ENCODE measurements at places on chromosomes 5 and 9.

DNA sequence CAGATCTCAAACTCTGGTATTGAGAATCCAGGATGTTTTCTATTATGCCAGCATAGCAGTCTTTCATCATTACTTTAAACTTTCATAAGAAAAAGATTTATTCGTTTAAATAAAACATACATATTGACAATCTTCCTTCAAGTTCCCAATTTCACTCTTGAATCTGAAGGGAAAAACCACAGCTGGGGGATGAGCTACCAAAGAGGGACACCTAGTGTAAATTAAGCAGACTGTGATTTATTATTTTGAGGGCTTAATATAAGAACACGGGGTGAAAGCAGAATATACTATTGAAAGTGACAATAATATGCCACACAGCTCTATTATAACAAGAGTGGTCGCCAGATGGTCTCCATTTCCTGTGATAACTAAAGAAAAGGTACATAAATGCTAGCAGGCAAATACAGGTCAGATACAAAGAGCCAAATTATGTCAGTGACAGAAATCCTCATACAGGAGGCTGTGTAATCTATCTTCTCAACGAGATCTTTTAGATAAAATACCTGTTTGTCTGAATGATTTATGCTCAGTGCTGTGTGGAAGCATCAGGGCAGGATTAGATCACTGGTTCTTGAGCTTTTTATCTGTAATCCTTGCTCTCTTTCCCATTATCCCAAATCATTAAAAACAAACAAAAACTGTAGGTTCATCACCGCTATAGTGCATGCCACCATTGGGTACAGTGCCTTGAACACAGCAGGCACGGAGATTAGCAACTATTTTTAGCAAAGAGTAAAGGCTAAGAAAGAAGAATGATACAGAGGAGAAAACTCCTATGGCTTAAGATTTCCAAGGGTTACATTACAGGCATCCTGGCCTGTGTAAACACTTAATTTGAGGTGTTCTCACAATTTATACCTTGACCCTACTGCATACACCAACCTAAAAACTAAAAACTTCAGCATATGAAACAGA, 116.6 kb downstream of the DROSHA start:
- no peak for DNase-seq

DNA sequence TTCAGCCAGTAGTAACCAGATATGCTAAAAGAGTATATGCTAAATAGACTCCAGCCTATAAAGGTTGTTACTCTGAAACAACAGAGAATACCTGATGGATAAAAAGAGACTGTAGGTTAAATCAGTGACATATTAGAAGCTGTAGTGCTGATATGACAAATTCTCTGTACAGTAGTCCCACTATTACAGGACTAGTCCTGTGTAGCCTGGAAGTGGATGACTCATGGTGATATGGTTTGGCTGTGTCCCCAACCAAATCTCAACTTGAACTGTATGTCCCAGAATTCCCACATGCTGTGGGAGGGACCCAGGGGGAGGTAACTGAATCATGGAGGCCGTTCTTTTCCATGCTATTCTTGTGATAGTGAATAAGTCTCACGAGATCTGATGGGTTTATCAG, 276.2 kb upstream of the POU5F2 start:
- no peak for DNase-seq

DNA sequence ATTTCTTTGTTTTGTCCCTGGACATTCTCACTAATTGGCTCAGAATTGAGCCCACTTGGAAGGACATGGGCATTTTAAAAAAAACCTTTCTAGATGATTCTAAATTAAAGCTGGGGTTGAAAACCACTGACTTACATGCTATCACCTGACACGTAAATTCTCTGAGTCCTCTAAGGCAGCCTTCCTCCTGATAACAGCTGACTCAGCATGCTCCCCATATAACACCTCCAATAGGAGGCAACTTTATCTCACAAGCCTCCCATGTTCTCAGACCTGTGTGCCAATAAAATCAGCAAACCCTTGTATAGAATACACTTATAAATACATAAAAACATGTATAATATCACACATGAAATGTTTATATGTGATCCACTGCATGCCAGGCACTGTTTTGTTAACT, 49.2 kb upstream of the AGXT2 start:
- no peak for DNase-seq

DNA sequence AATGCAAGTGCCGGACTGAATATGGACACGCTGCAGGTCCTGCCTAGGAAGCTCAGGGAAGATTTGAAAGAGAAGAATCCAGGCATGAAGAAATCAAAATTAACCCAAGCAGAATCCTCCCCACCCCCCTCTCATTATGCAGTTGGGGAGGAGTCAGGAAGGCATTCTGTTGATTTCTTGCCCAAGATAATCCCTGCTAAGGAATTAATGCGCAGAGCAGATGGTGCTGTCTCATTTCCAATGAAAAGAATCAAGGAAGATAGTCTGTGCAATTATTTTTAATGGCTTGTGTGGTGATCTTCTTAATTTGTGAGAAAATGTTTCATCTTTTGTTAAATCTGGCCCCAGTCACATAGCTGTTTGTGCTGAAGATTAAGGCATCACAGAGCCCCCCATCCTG, 145.0 kb downstream of the ZNF462 start:
- DNase-seq: no peak

GRCh38 chr9:110217656-110218099, 9.7 kb upstream of the C9orf152 start:
- DNase-seq: no peak

Data from activated T-cell treated with anti-CD3 and anti-CD28 coated beads for 48 hours (primary cell).